Activated naive CD4-positive, alpha-beta T cell (primary cell): ENCODE measurements at places on chromosomes 1 and 21.

GRCh38 chr1:11026052-11026451 lies 13.6 kb downstream of the TARDBP start:
- no peak for DNase-seq

- DNase-seq: no peak
Measured at GRCh38 chr1:183814121-183814681, 9.3 kb downstream of the RGL1 start.

DNA sequence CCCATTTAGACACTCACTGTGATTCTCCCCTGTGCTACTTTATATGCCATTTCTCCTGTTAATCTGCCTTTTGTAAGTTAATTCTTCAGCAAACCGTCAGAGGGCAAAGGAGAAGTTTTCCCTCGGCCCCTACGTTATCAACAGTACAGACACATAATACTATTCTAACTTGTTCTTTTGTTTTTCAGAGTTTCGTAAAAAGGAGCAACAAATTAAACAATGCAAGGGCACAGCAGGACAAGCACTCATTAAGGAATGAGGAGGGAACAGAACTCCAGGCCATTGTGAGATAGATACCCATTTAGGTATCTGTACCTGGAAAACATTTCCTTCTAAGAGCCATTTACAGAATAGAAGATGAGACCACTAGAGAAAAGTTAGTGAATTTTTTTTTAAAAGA lies 32.3 kb downstream of the CNN3 start:
- DNase-seq: no peak

DNA sequence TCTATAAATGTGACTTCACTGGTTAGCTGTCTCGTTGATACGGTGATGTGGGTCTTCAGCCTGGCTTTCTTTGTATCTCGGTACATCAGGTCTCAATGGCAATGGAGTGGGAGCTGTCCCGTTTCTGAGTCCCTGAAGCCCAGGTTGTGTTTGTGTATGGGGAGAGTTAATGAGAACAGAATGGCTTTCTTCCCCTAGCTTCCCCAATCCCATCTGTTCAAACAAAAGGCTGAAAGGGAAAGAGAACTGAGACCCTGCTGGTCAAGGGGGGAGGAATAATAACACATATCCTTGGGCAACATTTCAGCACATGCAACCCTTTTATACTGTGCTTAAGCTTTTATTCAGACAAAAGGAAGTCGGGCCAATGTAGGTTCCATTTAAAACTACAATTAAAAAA lies 28.4 kb upstream of the CASQ2 start:
- no peak for DNase-seq

DNA sequence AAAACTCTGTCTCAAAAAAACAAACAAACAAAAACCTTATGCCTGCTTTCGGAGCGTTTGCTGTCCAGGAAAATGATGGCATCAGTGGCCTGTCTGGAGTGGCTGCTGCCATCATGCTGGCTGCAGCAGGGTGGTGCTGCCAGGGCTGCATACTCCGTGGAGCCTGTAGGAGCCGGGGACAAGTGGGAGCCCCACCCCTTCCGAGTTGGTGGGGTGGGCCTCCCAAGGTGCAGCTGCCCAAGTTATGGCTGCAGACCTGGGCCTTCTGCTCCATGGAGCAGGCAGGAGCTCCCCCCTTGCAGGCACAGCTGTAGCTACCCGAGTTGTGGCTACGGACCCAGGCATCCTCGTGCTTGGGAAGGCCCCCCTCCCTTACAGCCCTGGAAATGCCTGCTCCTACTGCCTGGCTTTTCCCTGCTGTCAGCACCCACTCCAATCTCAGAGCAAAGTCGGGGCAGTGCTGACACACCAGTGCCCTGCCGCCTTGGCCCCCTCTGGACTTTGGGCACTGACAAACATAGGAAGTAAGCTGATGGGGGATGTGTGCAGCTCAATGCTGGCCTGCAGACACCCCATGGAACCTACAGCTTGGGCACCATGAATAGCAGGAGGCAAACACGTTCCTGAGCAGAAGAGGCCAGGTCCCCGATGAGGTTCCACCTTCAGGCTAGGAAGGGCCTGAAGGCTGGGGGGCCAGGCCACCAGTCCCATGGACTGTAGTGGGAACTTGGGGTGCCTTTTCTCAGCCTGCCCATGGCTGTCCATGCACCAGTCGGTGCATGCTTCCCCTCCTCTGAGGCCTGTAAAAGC lies 60.4 kb downstream of the CC2D1B start:
- no peak for DNase-seq

GRCh38 chr1:83846138-83846537 lies 152.8 kb downstream of the TTLL7 start:
- no peak for DNase-seq

GRCh38 chr1:183778568-183779433 lies 26.1 kb upstream of the RGL1 start:
- DNase-seq: no peak

- no peak for DNase-seq
Measured at GRCh38 chr1:66732407-66733166, 19.7 kb upstream of the DYNLT5 start.

DNA sequence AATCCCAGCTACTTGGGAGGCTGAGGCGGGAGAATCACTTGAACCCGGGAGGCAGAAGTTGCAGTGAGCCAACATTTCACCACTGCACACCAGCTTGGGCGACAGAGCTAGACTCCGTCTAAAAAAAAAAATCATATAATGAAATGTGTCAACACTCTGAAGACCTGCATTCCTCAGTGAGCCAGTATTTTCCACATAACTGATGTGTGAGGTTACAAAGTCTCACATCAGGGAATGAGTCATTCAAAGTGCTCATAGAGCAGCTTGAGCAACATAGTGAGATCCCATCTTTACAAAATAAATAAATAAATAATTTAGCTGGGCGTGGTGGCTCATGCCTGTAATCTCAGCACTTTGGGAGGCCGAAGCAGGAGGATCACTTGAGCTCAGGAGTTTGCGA lies 65.5 kb downstream of the CASZ1 start:
- DNase-seq: no peak

- DNase-seq: no peak
Measured at GRCh38 chr1:63922848-63923247, 149.0 kb downstream of the ROR1 start.

- no peak for DNase-seq
Measured at GRCh38 chr1:165169028-165169427, 187.5 kb downstream of the LMX1A start.

DNA sequence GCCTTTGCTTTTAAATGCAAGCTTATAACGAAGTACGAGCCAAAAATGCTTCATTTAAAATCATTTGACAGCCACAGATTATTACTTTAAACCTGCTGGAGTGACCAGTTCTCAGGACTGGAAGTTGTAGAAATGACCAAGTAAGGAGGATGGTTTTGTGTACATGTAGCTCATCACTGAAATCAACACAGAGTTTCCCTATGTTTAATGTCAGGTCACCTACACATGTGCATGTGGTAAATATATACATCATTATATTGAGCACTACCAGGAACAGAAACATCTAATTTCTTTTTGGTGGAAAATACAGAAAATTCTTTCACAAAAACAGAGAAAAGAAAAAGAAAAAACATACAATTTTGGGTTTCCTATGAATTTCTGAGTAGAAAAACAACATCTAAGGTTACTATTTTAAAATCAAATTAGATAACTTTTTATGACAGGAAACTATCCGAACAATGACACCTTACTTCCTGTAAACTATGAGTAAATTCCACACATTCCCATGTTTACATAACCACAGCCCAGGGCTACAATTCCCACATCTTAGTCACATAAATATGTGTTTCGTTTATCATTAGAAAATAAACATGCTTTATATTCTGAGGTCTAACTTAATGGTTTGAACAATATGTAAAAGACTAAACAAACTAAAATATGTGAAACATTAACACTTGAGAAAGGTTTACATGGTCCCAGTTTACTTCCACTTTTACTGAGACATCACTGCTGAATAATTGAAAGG lies 73.6 kb downstream of the ZNF281 start:
- no peak for DNase-seq

GRCh38 chr1:47796626-47797025 lies 200.6 kb downstream of the TRABD2B start:
- DNase-seq: no peak

DNA sequence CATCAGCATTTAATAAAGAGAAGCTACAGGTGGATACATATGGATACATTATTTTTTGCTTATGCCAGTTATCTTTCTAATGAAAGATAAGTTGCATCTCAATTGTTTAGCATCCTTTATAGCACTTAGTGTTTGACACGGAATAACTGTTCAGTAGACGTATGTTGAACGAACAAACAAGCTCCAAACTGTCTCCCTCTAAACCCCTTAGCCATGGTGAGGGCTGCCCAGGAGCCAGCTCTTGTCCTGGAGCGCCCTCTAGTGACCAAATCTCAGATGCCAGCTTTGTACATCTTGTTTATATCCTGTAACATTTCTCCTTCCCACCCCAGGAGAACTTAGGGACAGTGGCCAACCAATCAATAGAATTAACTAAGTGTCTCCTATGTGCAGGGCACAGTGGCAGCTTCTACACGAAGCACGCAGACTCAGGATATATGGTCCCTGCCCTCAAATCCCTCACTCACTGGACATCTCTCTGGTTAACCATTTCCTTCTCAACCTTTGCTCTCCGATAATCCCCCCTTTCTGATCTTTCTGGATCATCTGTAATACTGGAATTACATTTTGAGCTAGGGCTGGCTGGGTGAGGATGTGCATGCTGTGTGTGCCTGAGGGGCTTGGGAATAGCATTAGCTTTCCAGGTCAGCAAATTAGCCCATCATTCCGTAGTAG lies 22.9 kb downstream of the KCNA10 start:
- peak; percentile 63 for DNase-seq

- DNase-seq: no peak
Measured at GRCh38 chr1:41713557-41714327, 205.0 kb downstream of the HIVEP3 start.

- DNase-seq: no peak
Measured at GRCh38 chr1:228873709-228874108, 138.4 kb downstream of the RHOU start.

- DNase-seq: no peak
Measured at GRCh38 chr1:184953600-184954219, 20.6 kb downstream of the NIBAN1 start.

- no peak for DNase-seq
Measured at GRCh38 chr1:168771104-168771630, 42.2 kb upstream of the DPT start.
